Skeletal muscle tissue (tissue), 5 donors: ENCODE measurements at places on chromosomes 13 and 19. TPM values are rescaled to one million over a fixed set of nuclear protein-coding genes. Genes with fewer than 3 reads are reported as not detected.

The DCT gene
- total RNA-seq: under 0.01 TPM

The NKG7 gene
- total RNA-seq: not detected

The SYT5 gene
- total RNA-seq: not detected

The KLK12 gene
- not detected for total RNA-seq

The FPR1 gene
- 7.8 TPM for total RNA-seq

The HOOK2 gene
- 13.6 TPM for total RNA-seq

The ZSCAN4 gene
- total RNA-seq: not detected

The ZNF556 gene
- total RNA-seq: 19.3 TPM

The SPRY2 gene
- total RNA-seq: 52.2 TPM

The HIPK4 gene
- not detected for total RNA-seq

The C5AR1 gene
- total RNA-seq: 1.0 TPM

The DOHH gene
- total RNA-seq: 9.4 TPM

The ZNF222 gene
- total RNA-seq: 5.7 TPM

The SYNGR4 gene
- total RNA-seq: not detected

The TLE5 gene
- total RNA-seq: 98.1 TPM

The ZNF506 gene
- total RNA-seq: 20.9 TPM

The FCAR gene
- 1.0 TPM for total RNA-seq

The WTIP gene
- total RNA-seq: 12.0 TPM

The CD320 gene
- 11.5 TPM for total RNA-seq

The NEK5 gene
- 1.0 TPM for total RNA-seq

The SIGLEC5 gene
- 1.6 TPM for total RNA-seq

The ZNF17 gene
- 14.1 TPM for total RNA-seq

The SULT2B1 gene
- total RNA-seq: not detected

The ATP8A2 gene
- total RNA-seq: 2.1 TPM

The AP1M2 gene
- 3.1 TPM for total RNA-seq

The SWSAP1 gene
- total RNA-seq: 0.52 TPM

The THSD8 gene
- total RNA-seq: not detected

The ETHE1 gene
- 32.4 TPM for total RNA-seq

The KLK4 gene
- not detected for total RNA-seq

The ARHGEF1 gene
- total RNA-seq: 13.6 TPM

The SIGLEC12 gene
- total RNA-seq: not detected

The ERCC5 gene
- 38.1 TPM for total RNA-seq

The KANK3 gene
- 10.4 TPM for total RNA-seq

The AP1M1 gene
- total RNA-seq: 12.5 TPM

The MYBPC2 gene
- total RNA-seq: 119 TPM

The CEACAM4 gene
- 1.0 TPM for total RNA-seq

The ZNF808 gene
- total RNA-seq: 19.3 TPM

The LILRB4 gene
- total RNA-seq: 0.52 TPM

The MEF2B gene
- total RNA-seq: not detected

The ITGBL1 gene
- total RNA-seq: 4.7 TPM

The LHB gene
- not detected for total RNA-seq

The TMC4 gene
- total RNA-seq: 1.0 TPM

The TUBA3C gene
- total RNA-seq: not detected

The SGCG gene
- 60.0 TPM for total RNA-seq

The FCER2 gene
- under 0.01 TPM for total RNA-seq

The EFNB2 gene
- total RNA-seq: 14.6 TPM

The KIR2DL3 gene
- total RNA-seq: not detected

The ZNF177 gene
- total RNA-seq: 4.2 TPM

The TNFAIP8L1 gene
- total RNA-seq: 5.7 TPM
